ENCODE measurements at places on chromosomes 6 and 20.

- DNase-seq, result no peak
These were observed 878 bp downstream of the HLA-C start for GRCh38 chr6:31270788-31271640.

DNA sequence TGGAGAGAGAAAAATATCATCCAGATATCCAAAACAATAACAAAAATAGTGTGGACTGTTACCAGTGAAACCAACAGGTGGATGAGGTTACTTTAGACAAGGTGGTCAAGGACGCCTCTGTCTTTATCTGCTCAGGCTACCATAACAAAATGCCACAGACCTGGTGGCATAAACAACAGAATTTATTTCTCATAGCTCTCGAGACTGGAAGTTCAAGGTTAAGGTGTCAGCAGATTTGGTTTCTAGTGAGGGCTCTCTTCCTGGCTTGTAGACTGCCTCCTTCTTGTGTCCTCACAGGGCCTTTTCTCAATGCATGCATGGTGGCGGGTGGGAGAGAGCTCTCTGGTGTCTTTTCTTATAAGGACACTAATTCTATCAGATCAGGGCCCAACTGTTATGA is 21.1 kb upstream of the LBP start:
- no peak for DNase-seq

DNA sequence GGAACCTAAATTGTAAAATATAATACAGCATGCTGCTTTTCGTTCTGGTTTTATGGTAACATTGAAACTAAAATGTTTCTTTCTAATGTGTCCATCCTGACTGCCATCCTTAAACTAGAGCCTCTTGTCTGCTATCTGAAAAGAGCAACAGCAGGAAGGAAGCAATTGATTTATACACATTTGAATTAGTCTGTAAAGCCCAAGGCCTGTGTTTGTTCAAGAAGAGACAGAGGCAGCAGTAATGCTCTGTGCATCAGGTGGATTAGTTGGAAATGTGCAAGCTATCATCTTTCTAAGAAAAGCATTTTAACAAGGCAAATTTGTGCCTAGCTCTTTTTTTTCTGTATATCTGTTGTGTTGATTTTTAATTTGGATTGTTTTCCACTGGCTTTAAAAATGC is 128.6 kb downstream of the SCAF8 start:
- DNase-seq, result no peak

DNA sequence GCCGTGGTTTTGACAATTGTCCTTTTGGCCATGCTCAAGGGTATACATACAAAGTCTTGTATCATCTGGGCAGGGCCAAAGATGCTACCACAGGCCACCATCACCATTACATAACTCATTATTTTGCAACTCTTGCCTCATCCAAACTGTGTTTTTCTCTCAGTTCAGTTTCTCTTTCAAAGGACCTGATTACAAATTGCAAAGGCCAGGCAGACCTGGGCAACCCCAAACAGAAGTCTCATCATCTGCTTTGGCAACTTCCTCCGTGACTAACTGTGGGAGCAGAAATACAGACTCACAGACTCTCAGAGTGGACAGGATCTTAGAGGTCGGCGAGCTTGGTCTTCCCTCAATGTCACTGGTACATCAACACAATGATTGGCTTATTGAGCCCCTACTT is 117.8 kb upstream of the NEDD9 start:
- no peak for DNase-seq

DNA sequence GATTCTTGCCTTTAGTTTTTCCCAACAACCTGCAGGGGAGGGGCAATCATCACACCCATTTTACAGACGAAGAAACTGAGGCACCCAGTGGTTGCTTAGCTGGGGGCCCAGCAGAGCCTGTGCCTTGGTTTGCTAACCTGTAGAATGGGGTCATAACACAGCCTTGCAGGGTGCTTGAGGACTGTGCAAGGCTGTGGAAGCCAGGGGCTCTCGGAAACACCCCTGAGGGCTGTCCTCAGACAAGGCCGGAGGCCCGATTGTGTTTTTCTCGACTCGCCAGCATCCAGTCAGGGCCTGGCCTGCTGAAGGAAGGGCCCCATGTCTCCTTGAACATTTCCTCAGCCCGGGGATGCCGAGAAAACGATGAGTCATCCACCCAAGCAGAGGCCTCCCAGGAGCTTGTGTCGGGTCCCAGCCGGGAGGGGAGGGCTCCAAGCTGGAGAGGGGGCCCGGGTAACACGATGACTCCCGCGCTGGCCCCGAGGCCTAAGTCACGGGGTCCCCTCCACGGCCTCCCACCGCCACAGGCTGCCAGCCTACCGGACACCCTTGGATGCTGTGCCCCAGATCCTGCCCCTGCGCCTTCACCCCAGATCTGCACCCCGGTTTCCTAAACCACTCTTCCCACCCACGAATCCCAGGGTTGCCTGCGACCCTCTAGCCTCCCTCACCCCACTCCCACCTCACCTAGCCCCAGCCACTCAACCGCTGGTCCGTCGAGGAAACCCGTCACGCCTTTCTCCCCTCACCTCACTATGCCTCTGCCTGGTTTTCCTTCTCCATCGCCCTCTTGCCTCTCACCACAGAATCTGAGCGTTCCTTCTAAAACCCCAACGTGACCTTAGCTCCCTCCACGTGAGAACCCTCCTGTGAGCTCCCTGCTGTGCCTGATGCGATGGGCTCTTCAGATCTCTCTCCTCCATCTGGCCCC is 10.6 kb downstream of the NOL4L start:
- no peak for DNase-seq

- no peak for DNase-seq
These were observed 158.2 kb upstream of the IMPG1 start for GRCh38 chr6:76230711-76231110.

GRCh38 chr6:149194820-149195558 is 122.5 kb upstream of the TAB2 start:
- no peak for DNase-seq

All from keratinocyte (primary cell).